ENCODE measurements at places on chromosomes 4 and X.

GRCh38 chr4:948101-948935 is 16.1 kb downstream of the TMEM175 start:
- no peak for DNase-seq

DNA sequence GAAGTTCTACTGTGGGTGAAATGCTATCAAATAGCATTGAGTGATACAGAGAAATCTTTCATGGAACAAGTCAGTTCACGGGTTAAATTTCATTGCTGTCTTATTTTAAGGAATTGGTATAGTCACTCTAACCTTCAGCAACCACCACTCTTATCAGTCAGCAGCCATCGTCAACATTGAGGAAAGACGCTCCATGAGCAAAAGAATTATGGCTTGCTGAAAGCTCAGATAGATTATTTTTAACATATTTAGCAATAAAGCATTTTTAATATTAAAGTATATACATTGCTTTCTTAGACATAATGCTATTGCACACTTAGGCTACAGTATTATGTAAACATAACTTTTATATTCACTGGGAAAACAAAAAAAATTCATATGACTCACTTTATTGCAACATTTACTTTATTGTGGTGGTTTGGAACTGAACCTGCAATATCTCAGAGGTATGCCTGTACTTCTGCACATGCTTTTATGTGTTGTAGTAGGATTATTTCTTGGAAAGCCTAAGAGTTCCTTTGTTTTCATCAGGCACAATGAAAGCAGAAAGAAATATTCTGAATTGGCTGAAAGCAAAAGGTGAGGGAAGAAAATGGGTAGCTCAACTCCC is 586.7 kb downstream of the GBA3 start:
- DNase-seq = no peak

DNA sequence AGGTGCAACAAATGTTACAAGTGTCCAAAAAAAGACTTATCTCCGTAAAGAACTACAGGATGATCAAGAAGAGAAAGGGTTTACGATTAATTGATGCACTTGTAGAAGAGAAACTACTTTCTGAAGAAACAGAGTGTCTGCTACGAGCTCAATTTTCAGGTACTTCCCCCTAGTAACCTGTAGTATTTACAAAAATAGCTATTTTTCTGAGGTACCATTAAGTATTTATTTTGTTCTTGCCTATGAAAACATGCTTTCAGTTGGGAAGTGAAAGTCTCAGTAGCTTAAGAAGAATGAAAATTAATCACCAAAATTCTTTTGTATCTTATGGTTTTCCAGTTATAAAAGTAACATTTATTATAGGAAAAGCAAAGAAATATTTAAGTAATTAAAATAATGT is 5.9 kb downstream of the THAP9 start:
- no peak for DNase-seq

- no peak for DNase-seq
These were observed 157.3 kb upstream of the LDB2 start for GRCh38 chr4:17055788-17056187.

DNA sequence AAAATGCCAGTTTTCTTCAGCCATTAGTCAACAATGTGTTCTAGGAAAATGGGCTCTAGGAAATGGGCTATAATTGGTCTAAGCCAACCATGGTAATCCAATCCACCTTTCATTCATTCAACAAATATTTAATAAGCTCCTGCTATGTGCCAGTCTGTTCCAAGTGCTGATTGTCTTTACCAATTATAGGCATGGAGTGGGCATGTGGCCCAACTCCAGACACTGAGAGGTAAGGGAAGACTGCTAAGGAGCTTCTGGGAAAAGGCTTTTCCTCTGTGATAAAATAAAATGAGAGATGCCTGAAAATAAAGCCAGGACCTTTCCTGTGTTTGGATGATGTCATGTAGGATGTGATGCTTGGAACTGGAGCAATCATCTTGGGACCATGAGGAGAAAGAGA is 43.3 kb downstream of the HOPX start:
- no peak for DNase-seq

- DNase-seq = no peak
These were observed 133.9 kb downstream of the PDGFRA start for GRCh38 chr4:54363037-54363436.

GRCh38 chrX:7943600-7944245 is 16.5 kb upstream of the PNPLA4 start:
- DNase-seq = no peak
